ENCODE measurements at places on chromosomes 3 and 15.

DNA sequence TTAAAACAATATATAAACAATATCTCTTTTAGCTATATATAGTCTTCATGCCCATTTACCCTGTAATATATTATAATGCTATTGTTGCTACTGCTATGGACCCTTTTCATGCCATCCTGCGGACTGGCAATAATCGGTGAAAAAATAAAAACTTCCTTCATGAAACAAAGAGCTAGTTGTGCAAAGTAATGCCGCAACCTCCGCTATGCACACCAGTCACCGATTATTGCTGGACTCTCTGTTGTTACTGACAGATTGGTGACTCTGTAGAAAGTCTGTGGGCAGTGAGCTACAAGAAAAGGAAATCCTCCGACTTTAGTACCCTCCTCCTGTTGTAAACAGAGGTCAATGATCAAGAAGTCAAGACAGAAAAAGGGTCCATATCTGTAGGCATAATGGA lies 17.9 kb upstream of the ICE2 start:
- no peak for DNase-seq

DNA sequence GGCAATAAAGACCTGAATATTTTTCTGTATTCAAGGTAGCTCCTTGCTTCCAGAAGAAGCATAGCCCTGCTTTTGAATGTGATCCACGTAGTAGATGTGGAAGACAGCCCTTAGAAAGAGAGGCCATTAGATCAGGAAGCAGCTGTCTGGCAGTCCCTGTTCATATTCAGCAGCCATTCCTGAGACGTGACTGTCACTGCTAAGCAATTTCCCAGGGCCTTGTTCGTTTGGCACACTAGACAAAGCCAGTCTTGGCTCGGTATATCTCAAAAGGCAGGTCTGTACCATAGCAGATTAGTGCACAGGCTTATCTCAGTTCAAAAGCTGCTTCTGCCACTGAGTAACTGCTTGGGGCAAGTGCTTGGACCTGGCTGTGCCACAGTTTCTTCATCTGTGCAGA lies 287.8 kb upstream of the MCTP2 start:
- DNase-seq = no peak

GRCh38 chr3:10470120-10471053 lies 35.0 kb downstream of the ATP2B2 start:
- DNase-seq = no peak

GRCh38 chr3:34983631-34984030 lies 655.7 kb upstream of the ARPP21 start:
- no peak for DNase-seq

- no peak for DNase-seq
These were observed 298.2 kb downstream of the KBTBD8 start for GRCh38 chr3:67296039-67296892.

DNA sequence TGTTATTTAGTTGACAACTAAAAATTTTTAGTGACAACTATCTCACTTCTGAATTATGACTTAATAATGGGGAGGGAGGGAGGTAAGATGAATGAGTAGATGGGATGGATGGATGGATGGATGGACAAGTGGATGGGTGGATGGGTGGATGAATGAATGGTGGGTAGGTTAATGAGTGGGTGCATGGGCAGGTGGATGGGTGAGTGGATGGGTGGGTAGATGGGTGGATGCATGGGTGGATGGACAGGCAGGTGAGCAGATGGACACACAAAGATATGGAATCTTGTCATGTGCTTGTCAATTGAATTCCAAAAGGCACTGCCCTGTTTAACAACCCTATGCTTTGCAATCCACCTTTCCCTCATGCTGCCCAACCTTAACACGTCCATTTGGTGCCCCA lies 41.5 kb downstream of the KLHL25 start:
- DNase-seq = no peak

- no peak for DNase-seq
These were observed 154.0 kb downstream of the ANXA2 start for GRCh38 chr15:60243769-60244168.

GRCh38 chr3:188126934-188127333 lies 27.0 kb upstream of the LPP start:
- DNase-seq = no peak

DNA sequence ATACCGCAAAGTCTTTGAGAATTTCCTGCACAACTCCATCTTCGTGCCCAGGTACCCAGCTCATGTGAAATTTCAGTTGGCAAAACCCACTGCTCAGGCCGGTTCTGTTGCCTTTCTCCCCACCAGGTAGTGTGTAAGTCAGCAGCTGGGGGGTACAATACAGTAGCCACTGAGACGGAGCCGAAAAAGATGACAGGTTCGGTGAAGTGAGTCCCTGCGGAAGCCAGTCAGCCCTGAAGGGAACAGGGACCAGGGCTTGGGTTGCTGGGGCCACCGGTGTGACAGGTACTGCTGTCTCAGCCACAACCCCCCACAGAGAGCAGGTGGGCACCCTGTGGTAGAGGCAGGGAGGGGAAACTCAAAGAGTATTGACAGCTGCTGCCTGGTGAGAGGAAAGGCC lies 90.8 kb downstream of the PGPEP1L start:
- no peak for DNase-seq

DNA sequence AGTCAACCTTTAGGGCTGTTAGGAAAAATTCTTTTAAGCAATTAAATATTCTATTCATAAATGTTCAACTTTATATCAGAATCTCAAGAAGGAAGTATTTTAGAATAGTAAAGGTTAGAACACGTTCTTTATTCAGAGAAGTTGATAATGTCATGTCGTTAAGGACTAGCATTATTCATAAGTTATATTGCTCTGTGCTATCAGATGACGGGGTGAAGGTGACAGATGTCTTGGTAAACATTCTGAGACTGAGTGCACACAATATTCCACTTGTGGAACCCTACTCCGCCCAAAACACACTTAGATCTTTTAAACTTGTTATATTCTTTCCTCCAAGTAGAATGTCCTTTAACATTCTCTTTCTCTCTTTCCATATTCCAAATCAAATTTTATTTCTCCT lies 7.9 kb downstream of the AP4E1 start:
- no peak for DNase-seq

DNA sequence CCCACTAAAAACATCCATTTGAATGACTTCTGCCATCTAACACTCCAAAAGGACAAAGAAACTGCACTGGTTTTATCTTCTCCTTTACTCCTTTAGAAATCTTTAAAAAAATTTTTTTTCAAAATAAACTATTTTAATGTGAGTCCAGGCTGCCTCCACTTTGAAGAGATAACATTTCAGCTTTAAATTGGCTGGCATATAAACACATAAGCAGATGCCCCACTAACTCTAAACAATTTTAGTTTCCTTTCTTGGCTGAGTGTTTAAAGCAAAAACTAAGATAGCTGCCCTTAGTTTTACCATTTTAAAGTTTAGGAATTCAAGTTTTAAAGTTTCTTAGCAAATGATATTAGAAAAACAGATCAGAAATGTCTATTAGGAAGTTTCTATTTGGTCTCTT lies 39.9 kb downstream of the PDZRN3 start:
- no peak for DNase-seq

GRCh38 chr15:45347989-45348388 lies 30.4 kb downstream of the GATM start:
- no peak for DNase-seq

DNA sequence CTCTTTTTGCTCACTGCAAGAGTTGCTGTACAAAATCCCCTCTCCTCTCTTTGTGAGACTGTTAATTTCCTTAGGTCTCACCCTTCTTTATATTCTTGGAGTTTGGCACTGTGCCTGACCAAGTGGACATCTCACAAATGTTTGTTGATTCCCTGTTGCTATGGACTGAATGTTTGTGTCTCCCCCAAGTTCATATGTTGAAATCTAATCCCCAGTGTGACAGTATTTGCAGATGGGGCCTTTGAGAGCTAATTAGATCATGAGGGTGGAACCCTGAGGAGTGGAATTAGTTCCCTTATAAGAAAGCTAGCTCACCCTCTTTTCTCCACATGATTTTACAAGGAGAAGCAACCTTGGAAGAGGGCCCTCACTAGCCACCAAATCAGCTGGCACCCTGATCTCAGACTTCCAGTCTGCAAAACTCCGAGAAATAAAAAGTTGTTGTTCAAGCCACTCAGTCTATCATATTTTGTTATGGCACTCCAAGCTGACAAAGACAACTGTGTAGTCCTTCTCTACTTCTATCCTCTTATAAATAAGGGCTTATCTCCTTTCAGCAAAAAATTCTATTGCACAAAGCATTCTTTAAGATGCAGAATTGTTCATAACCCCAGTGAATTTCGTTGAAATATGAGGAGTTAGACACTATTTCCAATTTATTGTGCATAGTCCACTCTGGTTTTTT lies 65.5 kb upstream of the NPHP3 start:
- DNase-seq = no peak

- DNase-seq = no peak
These were observed 55.8 kb downstream of the TRIM71 start for GRCh38 chr3:32873531-32874130.

DNA sequence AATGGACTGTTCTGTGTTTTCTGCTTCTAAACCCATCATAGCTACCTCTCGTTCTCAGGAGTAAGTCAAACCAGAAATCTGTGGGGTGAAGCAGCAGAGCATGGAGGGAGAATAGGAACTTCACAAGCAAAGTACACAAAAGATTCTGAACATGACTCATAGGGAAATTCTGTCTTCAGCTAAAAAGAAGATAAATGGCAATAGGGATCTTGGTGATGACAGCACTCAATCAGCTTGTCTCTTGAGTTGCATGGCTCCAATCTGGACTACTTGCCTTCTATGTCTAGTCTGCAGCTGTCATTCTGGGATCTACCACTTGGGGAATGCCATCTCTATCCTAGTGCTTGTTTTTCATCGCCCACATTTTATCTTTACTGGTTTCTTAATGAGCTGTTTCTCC lies 13.5 kb upstream of the GRAMD1C start:
- peak; percentile 32 for DNase-seq

- DNase-seq = no peak
These were observed 229.9 kb downstream of the THRB start for GRCh38 chr3:24264748-24265158.

GRCh38 chr3:83321891-83322290 lies 1560.4 kb upstream of the GBE1 start:
- no peak for DNase-seq

DNA sequence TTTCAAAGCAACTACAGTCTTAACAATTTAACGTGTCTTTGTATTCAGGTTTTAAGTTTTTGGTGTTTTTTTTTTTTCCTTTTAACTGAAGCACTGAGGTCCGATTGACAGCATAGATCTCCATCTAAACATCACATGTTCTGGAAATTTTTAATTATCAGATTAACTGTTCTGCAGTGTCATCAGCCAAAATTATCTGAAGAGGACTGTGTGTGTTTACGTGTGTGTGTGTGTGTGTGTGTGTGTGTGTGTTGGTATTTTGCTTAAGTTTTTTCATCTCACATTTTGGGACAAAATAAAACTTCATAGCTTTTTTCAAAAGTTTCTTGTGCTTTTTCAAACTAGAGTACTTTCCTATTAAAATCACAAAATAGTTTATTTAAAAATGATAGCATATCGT lies 1.8 kb downstream of the PIK3CA start:
- no peak for DNase-seq

DNA sequence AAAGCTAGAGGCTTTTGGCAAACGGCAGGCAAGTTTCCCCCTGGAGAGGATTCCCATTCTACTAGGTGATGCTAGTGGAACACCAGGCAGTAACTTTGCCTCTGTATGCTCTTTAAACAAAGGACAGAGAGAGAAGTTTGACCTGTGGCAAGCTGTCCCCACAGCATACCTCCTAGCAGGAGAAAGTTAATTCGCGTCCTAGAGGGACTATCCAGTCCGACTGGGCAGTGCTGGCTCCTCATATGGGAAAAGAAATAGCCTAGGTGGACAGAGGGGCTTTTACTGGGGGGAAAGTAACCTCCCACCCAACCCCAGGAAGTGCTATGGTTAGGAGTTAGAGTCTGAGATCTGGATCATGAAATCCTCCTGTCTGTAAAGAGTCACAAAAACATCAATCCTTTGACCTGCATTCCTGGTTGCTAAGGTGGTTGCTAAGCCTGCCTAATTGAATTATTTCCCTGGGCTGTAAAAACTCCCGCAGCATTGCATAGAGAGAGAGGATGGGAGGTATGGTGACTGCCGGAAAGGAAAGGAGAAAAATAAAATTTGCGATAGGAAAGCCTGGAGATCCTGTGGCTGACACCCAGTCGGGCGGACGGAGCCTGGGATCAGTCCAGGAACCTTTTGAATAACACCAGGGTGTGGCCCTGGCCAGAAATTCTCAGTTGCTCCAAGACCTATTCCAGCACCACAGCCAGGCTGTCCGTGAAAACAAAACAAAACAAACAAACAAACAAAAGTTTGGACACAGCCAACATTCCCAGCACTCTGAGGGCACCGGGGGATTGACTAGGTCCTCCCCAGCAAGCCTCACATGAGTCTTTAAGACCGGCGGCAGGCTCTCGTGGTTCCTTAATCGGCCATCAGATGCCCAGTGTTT lies 67.7 kb upstream of the ATP11B start:
- no peak for DNase-seq

- DNase-seq = no peak
These were observed 39.7 kb downstream of the PTH1R start for GRCh38 chr3:46917257-46917656.

DNA sequence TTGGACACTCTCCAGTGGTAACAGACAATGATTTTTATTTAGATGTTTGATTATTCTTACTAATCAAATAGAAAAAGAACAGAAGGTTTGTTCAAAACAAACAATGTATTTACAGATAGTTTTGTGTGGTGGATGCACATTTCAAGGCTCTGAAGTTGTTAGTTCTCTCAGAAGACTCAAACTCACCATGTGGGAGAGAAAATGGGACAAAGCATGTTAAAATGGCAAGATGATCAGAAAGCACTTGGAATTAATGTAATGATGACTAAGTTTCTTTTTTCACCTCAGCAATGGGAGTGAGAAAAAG lies 450.5 kb upstream of the KCNMB2 start:
- no peak for DNase-seq

DNA sequence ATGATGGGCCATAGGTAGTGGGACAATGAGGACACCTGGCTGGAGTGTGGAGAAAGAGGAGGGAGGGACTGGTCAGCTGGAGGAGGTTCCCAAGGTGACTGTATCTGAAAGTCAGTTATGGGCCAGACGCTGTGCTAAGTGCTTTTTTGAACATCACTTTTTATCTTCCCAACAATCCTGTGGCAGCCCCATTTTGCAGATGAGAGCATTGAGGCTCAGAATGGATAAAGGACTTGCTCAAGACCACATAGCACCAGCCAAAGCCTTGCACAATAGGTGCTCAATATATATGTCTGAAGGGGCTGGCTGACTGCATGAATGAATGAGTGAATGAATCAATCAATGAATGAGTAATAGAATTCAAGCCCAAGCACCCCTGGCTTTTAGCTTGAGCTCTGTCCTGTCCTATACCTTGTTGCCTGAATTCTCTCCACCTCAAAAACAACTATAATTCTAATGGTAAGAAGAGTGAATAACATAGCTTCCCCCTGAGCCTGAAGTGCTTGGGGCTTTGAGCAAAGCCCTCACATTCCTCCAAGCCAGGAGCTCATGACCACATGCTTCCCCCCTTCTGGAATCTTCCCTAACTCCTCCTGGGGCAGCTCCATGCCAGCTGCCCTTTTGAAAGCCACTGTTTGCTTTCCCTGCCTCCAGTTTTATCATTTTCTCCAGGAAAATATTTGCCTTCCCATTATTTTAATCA lies 150.9 kb downstream of the RPLP1 start:
- no peak for DNase-seq

Measured in SW 1271 (cell line).